NCI-H69 (cell line): ENCODE measurements at places on chromosomes 6 and 20.

GRCh38 chr6:29850011-29850553 lies 22.5 kb downstream of the HLA-G start:
- DNase-seq, result no peak

GRCh38 chr20:53359425-53359824 lies 234.2 kb downstream of the ZNF217 start:
- DNase-seq, result no peak

- no peak for DNase-seq
Observed at GRCh38 chr6:85856235-85856634, 213.5 kb upstream of the SYNCRIP start.

- DNase-seq, result no peak
Observed at GRCh38 chr6:44012078-44012493, 115.2 kb downstream of the MRPL14 start.

- no peak for DNase-seq
Observed at GRCh38 chr6:104087765-104088164, 772.0 kb downstream of the HACE1 start.

DNA sequence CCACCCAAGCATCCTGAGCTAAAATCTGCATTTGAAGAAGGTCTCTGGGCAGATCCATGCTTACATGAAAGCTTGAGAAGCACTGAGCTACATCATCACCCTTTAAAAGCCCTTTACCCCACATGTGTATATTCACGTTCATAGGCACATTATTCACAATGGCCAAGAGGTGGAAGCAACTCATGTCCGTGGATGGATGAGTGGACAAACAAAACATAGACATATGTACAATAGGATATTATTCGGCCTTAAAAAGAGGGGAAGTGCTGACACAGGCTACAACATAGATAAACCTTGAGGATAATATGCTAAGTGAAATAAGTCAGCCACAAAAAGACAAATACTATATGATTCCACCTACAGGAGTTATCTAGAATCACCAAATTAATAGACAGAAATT lies 17.6 kb downstream of the ADGRF5 start:
- no peak for DNase-seq

- DNase-seq, result peak; percentile 59
Observed at GRCh38 chr6:140988780-140989179, 1143.9 kb upstream of the GJE1 start.

GRCh38 chr20:15882553-15882952 lies 690.7 kb downstream of the KIF16B start:
- no peak for DNase-seq

DNA sequence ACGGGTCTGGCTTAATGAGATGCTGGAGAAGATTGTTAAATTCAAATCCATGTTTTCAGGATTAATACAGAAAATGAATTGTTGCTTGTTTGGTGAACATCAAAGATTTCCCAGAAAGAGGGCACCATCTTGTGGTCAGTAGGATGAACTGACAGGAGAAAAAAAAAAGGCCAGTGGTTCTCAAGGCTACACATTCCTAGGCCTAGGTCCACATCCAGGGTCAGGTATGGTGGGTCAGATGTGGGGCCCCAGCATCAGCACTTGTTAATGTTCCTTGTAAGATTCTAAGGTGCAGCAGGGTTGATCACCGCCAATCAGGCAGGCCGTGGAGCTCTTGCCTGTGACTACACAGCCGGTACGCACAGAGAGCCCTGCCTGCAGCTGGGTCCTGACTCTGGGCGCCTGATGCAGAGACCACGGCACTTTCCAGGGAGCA lies 34.0 kb upstream of the FOXO3 start:
- peak; percentile 60 for DNase-seq

- DNase-seq, result no peak
Observed at GRCh38 chr6:150622476-150622875, 22.8 kb downstream of the PLEKHG1 start.

- DNase-seq, result no peak
Observed at GRCh38 chr6:613981-614380, 42.9 kb downstream of the HUS1B start.

GRCh38 chr20:36745234-36745926 lies 510 bp downstream of the NDRG3 start:
- DNase-seq, result peak; percentile 51

GRCh38 chr6:21665110-21665391 lies 71.5 kb downstream of the SOX4 start:
- peak; percentile 51 for DNase-seq

DNA sequence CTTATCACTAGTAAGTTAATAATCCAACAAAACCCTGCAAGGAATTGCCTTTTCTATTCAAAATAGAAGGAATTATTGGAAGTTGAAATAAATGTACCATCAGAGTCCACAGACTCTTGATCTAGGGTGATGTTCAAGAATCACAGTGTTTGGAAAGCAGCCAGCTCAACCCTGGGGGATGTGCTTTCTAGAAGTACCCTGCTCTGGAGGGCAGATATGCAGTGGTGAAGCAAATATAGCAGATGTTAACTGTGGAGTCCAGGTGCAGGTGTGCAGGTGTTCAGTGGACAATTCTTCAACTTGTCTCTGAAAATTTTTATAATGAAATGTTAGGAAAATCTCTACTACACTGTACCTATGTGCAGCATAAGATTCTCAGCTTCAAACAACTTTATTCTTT lies 9.1 kb upstream of the INSM1 start:
- DNase-seq, result peak; percentile 84

DNA sequence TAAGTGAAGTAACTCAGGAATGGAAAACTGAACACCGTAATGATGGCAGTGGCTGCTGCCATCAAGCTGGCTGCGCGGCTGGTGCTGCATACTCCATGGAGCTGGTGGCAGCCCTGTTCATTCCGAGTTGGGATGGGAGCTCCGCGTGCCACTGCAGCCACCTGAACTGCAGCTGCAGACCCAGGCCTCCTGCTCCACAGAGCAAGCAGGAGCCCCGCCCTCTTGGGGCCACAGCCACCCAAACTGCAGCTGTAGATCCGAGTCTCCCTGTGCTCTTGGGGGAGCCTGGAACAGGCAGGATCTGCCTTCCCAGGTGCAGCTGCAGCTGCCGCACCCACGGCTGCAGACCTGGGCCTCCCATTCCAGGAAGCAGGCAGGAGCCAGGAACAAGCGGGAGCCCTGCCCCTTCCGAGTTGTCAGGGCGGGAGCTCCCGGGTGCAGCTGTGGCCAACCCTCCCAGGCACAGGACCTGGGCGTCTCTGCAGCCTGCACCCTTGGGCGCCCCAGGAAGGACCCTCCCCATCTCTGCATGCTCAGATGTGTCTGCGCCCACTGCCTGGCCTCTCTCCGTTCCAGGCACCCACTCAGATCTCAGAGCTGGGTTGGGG lies 120.2 kb downstream of the GMPR start:
- DNase-seq, result no peak

- DNase-seq, result peak; percentile 23
Observed at GRCh38 chr6:85675030-85675819, 32.5 kb upstream of the SYNCRIP start.

GRCh38 chr20:47576516-47577033 lies 74.9 kb downstream of the NCOA3 start:
- DNase-seq, result peak; percentile 95

- no peak for DNase-seq
Observed at GRCh38 chr6:155387481-155387880, 68.2 kb downstream of the NOX3 start.

- DNase-seq, result no peak
Observed at GRCh38 chr6:37663019-37663810, 34.5 kb downstream of the MDGA1 start.

GRCh38 chr20:9884666-9885065 lies 45.8 kb upstream of the PAK5 start:
- DNase-seq, result peak; percentile 24

- no peak for DNase-seq
Observed at GRCh38 chr6:165716886-165717285, 53.8 kb upstream of the PDE10A start.

- no peak for DNase-seq
Observed at GRCh38 chr6:24078200-24078599, 47.8 kb upstream of the NRSN1 start.

GRCh38 chr6:15421945-15422733 lies 176.3 kb downstream of the JARID2 start:
- DNase-seq, result no peak

- no peak for DNase-seq
Observed at GRCh38 chr6:111576291-111576690, 29.4 kb downstream of the TRAF3IP2 start.

DNA sequence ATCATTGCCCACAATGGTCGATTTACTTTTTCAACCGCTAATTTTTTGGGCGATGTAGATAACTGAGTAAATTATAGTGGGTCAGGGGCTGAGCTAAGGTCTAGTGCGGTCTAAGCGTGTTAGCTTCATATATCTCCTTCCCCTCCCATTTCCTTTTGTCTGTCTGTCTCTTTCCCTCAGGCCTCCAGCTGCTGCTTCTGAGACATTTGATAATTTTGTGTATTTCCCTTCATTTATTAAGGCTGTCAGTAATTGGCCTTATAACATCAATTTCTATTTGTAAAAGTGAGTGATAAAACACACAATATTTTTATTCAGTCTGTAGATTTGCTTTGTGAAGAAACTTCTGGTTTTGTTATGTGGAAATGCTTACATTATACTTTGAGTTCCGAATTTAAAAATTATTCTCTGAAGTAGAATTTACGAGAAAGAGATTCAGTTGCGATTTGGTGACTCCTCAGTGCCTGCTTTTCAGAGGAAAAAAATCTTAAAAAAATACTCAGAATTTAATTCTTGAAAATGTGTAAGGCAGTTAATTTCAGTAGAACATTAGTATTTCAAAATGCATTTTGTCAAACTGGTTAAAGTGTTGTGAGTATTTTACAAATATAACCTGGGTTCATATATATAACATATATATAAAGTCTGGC lies 1.4 kb downstream of the TMEM170B start:
- DNase-seq, result no peak

DNA sequence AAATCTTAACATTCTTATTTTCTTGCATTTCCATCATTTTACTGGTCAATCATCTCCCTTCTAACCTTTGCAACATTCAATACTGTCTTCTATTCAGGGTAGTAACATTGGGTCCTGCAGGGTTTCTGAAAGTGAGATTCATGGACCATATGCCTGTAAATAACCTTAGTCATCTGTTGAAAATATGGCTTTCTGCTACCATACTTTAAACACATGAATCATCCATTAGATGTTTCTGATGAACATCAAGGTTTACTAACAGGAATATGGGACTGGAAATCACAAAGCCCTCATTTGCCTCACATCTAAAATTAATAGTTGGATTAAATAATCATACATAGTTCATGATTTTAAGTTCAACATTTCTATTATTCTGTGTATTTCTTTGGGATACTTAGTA lies 475.9 kb upstream of the MARCKS start:
- DNase-seq, result no peak

DNA sequence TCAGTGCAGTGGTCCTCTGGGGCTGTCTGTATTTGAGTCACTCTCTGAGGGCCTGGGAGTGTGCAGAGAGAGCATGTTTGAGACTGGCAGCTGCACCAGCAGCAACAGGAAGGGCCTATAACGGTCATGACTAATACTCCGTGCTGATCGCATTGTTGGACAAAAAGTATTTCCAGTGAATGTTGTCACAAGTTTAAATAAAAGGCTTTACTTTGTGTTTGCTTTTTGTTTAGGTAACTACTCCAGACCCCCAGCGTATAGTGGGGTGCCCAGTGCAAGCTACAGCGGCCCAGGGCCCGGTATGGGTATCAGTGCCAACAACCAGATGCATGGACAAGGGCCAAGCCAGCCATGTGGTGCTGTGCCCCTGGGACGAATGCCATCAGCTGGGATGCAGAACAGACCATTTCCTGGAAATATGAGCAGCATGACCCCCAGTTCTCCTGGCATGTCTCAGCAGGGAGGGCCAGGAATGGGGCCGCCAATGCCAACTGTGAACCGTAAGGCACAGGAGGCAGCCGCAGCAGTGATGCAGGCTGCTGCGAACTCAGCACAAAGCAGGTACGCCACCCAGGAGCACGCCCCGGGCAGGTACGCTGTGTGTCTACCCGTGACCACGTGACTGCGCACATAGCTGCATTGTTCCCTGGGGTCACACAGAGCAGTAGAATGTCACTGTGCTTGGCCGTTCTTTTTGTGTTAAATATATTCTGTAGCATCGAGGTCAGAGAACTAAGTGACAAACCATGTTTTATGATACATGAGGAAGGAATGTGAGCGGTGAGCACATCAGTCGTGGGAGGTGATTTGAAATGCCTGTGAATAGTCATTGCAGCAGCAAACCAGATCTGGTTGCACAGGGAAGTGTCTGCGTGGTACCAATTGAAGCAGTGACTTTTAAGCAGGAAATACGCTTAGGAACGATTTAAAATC lies 174.7 kb downstream of the TMEM242 start:
- peak; percentile 94 for DNase-seq

GRCh38 chr6:128827675-128828464 lies 55.1 kb upstream of the LAMA2 start:
- DNase-seq, result no peak

- DNase-seq, result peak; percentile 26
Observed at GRCh38 chr6:101513181-101513580, 119.7 kb downstream of the GRIK2 start.

DNA sequence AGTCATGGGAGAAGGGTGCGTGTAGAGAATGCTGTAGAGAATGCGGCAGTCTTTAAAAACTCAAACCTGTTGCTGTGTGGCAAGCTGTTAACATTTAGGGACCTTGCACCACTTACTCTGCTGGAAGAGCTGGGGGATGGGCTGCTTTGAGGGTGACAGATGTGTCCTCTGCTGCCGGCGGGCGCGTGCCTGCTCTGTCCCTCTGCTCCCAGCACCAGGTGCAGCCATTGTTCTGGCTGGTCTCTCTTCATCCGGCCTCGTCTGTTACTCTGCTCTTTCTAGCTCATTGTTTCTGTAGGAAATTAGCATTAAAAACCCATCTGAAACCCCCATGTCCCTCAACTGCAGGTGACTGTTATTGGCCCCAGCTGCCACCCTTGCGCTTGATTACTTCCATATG lies 78.5 kb downstream of the CBFA2T2 start:
- DNase-seq, result peak; percentile 99

DNA sequence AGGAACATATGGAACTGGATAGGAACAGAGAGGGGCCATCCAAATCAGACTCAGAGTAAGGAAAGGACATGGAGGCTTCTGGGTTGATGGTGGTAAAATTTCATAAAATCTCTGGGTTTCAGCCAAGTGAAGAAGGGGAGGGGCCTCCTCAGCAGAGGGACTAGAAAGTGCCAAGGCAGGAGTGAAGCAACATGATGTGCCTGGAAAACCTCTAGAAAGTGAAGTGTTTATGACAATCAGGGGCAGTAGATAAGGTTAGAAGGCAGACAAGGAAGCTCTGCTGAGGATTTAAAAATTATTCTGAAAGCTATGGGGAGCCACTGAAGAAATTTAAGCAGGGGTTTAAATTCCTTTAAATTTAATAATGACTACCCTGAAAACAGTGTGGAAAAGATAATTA lies 126.0 kb upstream of the TENT5A start:
- DNase-seq, result no peak

DNA sequence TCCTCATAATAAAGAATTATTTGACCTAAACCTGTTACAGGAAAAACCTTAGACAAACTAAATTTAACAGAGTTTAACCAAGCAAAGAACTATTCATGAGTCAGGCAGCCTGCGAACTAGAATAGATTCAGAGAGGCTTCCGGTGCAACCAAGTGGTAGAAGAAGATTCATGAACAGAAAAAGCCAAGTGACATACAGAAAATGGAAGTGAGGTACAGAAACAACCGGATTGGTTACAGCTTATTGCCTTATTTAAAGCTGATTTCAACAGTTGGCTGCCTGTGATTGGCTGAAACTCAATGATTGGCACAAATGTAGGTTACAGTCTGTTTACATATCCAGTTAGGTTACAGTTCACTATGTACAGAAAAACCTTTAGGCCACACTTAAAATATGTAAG lies 10.1 kb downstream of the PPP1R3G start:
- no peak for DNase-seq
